HS-5 (cell line): ENCODE measurements at places on chromosomes 2 and 18.

DNA sequence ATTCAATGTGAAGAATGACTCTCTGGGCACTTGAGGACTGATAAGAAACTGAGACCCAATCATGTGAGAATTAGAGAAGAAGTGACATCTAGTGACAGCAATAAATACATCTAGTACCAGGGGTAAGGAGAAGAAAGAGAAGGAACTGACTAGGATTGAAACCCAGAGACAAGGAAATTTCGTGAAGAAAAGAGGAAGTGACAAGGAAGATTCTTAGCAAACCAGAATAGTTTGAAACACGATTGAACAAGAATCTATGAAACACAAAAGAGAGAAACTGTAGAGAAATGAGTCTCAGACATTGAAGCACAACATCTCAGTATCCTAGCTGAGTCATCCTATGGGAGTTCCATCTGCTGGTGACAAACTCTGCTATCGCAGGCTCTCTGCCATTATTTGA, 571.9 kb upstream of the PKDCC start:
- no peak for DNase-seq

GRCh38 chr2:216044883-216045486, 31.6 kb upstream of the MREG start:
- no peak for DNase-seq

GRCh38 chr2:191037351-191037750, 23.4 kb upstream of the STAT1 start:
- DNase-seq = no peak

DNA sequence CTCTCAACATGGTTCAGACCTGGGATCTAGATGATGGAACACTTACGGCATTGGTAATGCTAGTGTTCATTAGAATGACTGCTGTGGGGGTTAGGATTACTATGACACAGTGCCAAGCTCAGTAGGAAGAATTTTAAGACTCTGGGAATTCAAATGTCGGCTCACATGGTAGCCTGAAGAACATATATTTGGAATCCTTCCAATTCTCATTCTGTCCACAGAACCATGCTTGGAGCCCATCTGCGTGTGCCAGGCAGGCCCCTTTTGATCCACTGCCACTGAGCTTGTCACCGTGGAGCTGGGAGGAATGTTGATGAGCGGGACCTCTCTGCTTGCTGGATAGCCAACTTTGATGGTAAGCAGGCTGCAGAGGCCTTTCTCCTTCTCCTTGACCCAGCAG, 322.0 kb upstream of the SOX11 start:
- DNase-seq = no peak

DNA sequence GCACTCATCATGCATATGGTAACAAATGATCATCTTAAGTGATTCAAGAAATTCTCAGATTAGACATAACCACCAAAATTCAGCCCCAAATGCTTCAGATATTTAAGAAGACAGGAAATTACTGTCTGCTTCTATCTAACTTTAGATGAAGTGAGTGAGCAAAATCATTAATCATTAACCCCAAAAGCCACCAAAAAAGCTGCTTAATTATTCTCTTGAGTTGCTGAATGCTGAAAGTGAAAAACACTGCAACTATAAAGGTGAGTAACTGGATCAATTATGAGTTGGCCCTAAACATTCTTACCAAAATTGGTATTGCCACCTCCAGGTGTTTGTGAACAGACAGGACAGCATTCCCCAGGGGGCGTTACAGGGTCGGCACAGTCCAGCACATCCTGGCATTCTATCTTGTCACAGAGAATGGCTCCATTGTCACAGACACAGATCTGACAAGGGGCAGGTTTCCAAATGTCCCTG, 69.6 kb downstream of the COL5A2 start:
- no peak for DNase-seq

- DNase-seq = no peak
Observed at GRCh38 chr2:219286436-219287115, 7.4 kb downstream of the DNAJB2 start.

- no peak for DNase-seq
Observed at GRCh38 chr18:40056079-40056692, 1898.8 kb upstream of the PIK3C3 start.

- DNase-seq = no peak
Observed at GRCh38 chr2:17263570-17263968, 254.7 kb downstream of the RAD51AP2 start.

GRCh38 chr2:110157153-110157793, 41.7 kb upstream of the MALL start:
- DNase-seq = peak; percentile 49

- DNase-seq = no peak
Observed at GRCh38 chr18:10475654-10476291, 21.3 kb downstream of the APCDD1 start.

- DNase-seq = no peak
Observed at GRCh38 chr2:119011910-119012209, 69.9 kb downstream of the MARCO start.

DNA sequence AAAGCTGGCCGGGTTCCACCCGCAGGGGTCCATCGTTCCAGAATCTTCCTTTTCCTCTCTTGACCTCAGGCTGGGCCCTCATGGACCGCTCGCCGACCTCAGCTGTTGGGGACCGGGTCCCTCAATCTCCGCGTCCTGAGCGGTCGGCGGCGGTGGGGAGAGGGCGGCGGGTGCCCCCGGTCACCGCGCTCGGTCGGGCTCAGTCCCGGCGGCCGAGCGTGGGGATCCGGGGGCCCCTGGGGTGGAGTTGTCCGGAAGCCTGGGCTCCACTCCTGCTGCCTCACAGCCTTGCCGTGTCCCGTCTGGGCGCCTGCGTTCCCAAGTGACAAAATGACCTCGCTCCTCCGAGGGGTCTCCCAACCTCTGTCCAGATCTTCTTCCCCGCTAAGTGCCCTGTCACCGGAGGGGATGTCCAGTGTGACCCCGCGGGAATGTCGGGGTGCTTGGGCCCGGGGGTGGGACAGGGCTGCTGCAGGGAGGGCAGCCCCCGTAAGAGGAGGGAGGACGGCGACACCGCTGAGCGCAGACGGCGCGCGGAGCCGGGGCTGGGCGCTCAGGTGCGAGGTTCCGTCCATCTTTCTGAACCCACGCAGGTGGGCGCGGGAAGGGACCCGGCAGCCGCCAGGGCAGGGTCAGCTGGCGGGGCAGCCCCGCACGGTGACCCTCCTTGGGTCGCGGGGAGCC, 16.0 kb upstream of the E2F6 start:
- no peak for DNase-seq

- peak; percentile 29 for DNase-seq
Observed at GRCh38 chr2:215027779-215028178, 110.6 kb downstream of the ABCA12 start.

DNA sequence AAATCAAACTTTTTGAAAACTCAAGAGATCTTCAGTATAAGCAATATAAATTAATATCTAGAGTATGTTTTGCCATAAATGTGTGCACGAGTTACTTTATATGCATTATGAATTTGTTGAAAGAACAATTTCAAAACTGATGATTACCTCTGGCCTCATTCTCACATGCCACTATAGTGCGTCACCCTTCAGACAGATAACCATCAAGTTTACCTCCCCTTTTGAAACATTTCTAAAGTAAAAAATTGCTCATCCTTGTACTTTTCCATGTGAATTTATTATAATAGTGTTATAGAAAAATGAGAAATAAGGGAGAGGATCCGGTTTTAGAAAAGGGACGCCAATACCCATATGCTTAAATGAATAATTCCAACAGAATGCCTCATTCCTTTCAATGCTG, 38.3 kb downstream of the ZEB2 start:
- no peak for DNase-seq

- no peak for DNase-seq
Observed at GRCh38 chr2:45892757-45893156, 241.3 kb downstream of the PRKCE start.

DNA sequence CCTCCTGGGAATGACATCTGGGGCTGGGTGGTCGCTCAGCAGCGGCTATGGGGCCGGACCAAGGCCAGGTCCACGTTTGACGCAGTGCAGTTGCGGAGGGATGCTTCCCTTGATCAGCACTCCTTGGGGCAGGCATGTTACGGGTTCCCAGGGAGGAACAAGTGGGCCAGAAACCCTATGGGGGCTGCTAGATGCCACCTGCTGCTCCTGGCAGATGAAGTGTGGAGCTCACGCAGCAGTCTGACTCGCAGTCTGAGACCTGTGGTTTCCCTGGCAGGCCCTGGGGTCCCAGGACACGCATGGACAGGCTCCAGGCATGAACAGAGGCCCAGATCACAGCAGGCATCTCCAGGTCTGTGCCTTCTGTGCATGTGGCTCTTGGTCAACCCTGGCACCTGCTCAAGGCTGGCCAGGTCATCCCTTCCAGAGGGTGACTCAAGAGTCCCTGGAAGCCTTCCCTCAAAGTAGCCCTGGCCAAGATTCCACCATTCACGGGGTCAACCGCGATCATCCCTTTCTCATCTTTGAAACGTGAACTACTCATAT, 20.0 kb downstream of the KCNF1 start:
- peak; percentile 14 for DNase-seq

DNA sequence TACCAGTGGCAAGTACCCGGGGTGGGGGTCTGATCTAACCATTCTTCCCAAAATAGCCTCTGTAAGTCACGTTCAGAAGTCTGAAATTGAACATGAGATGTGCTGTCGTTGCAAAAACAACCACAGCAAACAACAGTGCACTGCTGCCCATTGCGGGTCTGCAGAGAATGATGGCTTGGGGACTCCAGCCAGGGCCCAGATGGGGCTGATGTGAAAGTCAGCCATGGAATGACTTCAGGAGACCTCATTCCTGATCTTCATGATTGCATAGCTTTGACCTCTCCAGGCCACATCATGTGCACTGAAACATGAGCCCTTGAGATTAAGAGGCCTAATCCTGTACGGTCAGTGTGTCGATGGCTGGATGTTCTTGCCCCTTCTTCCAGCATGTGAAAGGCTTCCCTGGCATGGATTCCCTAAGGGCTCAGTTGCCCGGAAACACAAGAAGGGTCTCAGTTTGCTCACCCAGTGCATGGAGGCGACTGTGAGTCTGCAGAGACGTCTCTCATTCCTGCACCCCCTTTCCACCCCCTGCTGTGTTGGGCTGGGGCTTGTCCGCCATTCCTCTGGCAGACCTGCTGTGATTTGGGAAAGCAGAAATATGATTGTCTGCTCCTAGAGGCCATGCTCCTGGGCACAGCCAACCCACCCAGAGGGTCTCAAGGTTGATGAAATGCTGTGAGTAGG, 191.6 kb downstream of the SEPTIN10 start:
- no peak for DNase-seq

- DNase-seq = no peak
Observed at GRCh38 chr2:30772021-30772705, 35.1 kb downstream of the CAPN13 start.

DNA sequence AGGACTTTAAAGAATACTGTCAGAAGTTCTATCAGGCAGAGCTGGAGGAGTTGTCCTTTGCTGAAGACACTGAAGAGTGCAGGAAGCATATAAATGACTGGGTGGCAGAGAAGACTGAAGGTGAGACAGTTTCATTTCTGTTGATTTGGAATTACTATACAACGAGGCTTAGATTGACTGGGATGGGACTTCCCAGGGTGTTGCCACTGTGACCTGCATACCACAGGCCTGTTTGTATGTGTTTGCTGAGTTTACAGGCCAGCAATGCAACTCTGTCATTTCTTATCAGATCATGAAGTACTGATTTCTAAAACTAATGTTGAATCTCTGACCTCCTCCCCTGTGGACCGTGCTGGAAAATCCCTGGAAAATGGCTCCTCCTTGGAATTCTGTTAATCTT, 11.8 kb downstream of the SERPINB8 start:
- no peak for DNase-seq

- peak; percentile 88 for DNase-seq
Observed at GRCh38 chr2:37827911-37828511, 97.1 kb upstream of the RMDN2 start.

- no peak for DNase-seq
Observed at GRCh38 chr2:166361351-166362153, 14.2 kb downstream of the SCN9A start.

DNA sequence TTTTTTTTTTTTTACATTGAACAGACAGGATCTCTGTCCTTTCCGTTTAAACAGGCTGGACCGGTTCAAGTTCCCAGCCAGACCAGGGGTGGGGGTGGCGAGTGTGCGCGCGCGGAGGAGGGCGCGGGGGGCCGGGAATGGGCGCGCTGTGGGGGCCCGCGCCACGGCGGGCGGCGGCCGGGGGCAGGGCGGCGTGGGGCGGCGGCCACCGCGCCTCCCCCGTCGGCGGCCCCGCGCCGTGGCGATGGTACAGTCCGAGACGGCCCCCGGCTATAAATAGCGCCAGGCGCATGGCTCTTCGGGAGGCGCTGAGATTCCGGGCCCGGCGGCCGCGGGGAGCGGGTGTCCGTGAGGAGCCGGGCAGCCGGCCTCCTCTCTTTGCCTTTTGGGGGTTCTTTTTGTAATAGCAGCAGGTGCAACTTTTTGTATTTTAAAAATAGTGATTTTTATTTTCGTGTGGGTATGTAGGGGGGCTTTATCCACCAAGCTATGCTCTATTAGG, 430 bp upstream of the CELF4 start:
- DNase-seq = peak; percentile 6

- no peak for DNase-seq
Observed at GRCh38 chr2:156784020-156784701, 348.0 kb downstream of the GPD2 start.

DNA sequence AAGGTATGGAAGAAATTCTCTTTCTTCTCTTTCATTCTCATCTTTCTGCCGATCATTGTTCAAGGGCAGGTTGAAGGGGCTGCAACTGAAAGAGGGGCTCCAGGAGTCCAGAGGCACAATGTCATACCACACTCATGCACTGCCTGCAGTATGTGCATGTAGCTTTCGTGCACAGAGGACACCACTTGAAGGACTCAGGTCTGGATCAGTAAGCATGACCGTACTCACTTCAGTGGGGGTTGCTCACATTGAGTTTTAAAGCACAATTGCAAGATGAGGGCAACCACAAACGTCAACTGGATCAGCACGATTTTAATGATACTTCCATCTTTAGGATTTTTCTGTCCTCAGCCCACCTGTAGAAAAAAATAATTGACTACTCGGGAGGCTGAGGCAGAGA, 84.6 kb downstream of the SP3 start:
- DNase-seq = no peak

DNA sequence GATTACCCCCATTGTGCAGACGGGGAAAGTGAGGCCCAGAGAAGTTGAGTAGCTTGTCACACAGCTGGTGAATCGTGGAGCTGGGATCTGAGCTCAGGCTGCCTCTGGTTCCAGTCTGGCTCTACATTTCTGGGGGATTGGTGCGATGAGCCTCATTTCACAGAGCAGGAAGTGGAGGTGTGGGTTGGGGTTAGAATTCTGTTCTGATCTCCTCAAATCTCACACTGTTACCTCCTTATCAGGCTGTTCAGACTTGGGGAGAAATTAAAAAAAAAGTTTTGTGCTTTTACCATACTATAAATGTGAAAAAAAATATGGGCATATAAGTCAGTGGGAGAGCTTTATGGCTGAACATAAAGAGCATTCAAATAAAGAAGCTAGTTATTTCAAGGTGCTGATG, 21.6 kb downstream of the SH3RF3 start:
- no peak for DNase-seq

DNA sequence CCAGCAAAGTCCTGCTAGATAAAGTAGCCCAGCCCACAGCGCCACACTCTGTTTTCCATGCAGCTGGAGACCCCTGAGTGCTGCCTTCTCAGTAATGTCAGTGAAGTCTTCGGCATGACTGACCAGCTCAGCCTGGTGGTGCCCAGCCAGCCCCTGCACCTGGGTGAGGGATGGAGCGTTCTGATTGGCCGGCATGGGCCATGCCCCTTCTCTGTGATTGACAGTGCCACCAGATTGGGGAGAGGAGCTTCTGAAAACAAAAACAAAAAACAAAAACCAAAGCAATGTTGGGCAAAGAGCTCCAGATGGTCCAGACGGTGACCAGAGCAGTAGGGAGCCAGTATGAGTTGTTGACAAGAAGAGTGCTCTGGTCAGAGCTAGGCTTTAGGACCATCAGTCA, 122.6 kb downstream of the DYSF start:
- no peak for DNase-seq
